ENCODE measurements at places on chromosomes 6 and 20.

GRCh38 chr6:36221674-36222073, 25.1 kb downstream of the BRPF3 start:
- DNase-seq: no peak

DNA sequence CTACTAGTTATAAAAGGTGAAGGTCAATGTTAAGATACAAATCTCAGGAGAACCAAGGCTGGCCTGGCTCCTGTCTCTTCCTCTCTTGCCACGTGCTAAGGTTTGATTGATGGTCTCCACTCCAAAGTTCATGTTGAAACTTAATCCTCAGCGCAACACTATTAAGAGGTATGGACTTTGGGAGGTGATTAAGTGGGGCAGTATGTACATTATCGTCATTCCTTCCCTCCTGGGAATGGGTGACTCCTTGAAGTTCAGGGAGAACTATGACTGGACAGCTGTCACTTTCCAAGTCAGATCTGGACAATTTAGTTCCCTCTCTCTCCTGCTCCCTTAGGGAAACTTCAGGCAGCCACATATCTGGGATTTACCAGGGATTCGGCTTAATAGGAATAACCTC, 50.5 kb downstream of the KCNK5 start:
- no peak for DNase-seq

DNA sequence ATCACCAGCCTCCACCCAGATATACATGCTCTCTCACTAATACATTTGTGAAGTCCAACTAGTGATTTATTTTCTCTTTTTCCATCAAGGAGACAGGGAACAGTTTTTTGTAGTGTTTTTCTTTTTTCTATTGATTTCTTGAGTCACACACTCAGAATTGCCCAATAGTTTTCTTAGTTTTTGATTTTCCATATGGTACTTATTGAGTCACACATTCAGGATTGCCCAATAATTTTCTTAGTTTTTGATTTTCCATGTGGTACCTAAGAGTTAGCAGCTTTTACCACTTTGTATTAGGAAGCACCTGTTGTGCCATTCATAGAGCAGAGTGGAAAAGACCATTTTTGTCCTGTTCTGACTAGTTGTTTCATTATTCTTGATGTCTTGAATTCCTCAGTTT, 1268.8 kb downstream of the EPHA7 start:
- no peak for DNase-seq

GRCh38 chr6:132132422-132132821, 181.2 kb upstream of the CCN2 start:
- DNase-seq: no peak

- DNase-seq: peak; percentile 78
Observed at GRCh38 chr20:11777387-11778205, 140.1 kb upstream of the BTBD3 start.

GRCh38 chr6:160979061-160979708, 12.4 kb upstream of the MAP3K4 start:
- no peak for DNase-seq

- no peak for DNase-seq
Observed at GRCh38 chr6:120826253-120826652, 508.0 kb downstream of the TBC1D32 start.

- peak; percentile 80 for DNase-seq
Observed at GRCh38 chr6:161168281-161168891, 105.5 kb downstream of the AGPAT4 start.

- DNase-seq: no peak
Observed at GRCh38 chr6:147970970-147971369, 371.7 kb upstream of the SASH1 start.

GRCh38 chr6:36873612-36874442, 776 bp downstream of the PPIL1 start:
- no peak for DNase-seq

- no peak for DNase-seq
Observed at GRCh38 chr20:33814238-33814712, 3.1 kb downstream of the CHMP4B start.

GRCh38 chr6:110567957-110568696, 91.7 kb upstream of the SLC22A16 start:
- no peak for DNase-seq

- DNase-seq: no peak
Observed at GRCh38 chr20:36820928-36821327, 47.4 kb upstream of the DSN1 start.

DNA sequence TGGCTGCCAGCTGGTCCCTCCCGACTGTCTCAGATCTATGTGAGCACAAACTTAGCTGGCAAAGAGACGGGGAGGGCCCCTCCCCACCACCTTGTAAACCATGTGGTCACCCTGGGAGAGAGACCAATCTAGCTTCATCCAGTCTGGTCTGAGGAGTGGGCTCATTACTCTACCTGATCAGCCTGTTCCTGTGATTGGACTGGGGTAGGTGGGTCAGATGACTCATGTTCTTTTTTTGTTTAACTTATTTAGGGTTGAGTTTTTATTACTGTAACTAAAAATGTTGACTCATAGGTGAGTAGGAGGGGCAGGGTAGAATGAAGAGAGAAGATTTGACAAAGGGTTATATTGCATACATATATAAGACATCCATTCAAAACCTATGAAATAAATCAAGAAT, 4.7 kb downstream of the GSTA4 start:
- no peak for DNase-seq

DNA sequence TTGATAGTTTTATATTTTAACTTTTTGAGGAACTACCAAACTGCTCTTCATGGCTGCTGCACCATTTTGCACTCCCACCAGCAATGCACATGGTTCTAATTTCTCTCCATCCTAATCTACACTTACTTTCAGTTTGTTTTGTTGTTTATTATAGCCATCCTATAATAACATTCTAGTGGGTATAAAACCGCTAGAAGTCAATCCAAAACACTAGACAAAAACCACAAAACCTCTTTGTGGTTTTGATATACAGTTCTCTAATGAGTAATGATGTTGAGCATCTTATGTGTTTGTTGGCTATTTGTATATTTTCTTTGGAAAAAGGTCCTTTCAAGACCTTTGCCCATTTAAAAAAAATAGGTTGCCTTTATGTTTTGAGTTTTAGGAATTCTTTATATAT, 5.6 kb downstream of the RPP21 start:
- no peak for DNase-seq

- DNase-seq: no peak
Observed at GRCh38 chr6:38631186-38631783, 8.4 kb downstream of the BTBD9 start.

GRCh38 chr6:26454631-26455030, 3.1 kb upstream of the BTN2A1 start:
- no peak for DNase-seq

- no peak for DNase-seq
Observed at GRCh38 chr6:7467007-7467897, 74.2 kb upstream of the DSP start.

- DNase-seq: no peak
Observed at GRCh38 chr6:1336246-1336843, 24.4 kb downstream of the FOXQ1 start.

- no peak for DNase-seq
Observed at GRCh38 chr6:18423426-18423825, 36.3 kb downstream of the RNF144B start.

DNA sequence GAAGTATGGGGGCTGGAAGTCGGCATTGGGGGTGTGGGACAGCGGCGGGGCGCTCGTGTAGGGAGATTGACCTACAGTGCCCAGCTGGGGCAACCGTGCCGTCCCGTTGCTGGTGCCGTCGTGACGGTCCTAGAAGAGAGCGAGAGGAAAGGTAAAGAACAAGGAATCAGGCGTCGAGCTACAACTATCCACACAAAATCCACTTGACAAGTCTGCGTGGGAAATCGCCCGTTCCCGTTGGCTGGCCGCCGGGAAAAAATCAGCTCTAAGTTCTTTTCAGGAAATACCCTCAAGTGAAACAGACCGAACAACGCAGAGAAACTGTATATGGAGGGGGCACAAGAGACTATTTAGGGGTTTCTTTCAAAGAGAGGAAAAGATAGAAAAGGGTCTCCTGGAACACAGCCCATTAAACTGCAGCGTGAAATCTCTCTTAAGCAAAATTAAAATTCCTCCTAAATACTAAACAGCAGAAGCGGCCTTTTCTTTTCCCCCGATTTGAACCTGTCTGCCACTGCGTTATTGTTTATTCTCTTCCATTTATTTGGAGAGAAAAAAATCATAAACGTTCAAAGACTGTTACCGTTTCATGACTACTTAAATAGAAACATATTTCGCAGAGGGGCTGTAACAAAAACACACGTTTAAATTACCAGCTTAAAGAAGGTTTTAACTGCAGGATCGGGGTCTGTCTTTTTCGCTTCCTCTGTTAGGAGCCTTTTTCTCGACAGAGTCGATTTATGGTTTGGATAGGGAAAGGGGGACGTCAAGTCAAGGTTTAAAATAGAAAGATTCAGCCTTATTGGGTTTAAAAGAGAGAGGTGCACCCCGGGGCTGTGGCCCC, 4.4 kb downstream of the TFAP2A start:
- no peak for DNase-seq

DNA sequence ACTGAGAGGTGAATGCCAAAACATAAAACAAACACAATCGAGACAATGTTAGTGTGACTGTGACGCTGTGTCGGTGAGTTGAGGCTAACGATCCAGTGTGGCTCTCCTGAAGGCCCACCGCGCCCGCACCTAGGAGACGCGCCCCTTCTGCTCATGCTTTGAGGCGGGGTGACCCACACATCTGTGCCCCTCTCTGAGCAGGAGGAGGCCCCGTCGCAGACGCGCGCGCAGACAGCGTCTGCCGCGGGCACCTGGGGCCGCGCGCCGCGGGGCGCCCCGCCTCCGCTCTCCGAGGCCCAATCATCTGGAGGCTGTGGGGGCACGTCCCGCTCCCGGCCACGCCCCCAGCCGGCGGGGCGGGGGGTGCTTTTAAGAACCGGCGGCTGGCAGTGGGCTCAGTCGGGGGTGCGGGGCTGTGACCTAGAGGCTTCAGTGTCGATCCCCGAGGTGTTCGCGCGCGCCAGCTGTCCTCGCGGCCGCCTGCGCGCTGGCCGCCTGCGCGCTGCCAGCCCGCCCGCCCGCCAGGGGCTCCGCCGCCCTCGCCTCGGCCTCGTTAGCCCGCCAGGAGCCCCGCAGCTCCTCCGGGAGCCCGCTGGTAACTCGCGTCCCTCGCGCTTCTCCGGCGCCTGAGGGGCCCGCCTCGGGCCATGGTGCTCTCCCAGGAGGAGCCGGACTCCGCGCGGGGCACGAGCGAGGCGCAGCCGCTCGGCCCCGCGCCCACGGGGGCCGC, at the start of gene SLC16A10:
SLC16A10 (plus strand) TSS at position 398 of the 730 bp plus-strand sequence; CDS start at position 648, 250 bp downstream.
- DNase-seq: no peak

DNA sequence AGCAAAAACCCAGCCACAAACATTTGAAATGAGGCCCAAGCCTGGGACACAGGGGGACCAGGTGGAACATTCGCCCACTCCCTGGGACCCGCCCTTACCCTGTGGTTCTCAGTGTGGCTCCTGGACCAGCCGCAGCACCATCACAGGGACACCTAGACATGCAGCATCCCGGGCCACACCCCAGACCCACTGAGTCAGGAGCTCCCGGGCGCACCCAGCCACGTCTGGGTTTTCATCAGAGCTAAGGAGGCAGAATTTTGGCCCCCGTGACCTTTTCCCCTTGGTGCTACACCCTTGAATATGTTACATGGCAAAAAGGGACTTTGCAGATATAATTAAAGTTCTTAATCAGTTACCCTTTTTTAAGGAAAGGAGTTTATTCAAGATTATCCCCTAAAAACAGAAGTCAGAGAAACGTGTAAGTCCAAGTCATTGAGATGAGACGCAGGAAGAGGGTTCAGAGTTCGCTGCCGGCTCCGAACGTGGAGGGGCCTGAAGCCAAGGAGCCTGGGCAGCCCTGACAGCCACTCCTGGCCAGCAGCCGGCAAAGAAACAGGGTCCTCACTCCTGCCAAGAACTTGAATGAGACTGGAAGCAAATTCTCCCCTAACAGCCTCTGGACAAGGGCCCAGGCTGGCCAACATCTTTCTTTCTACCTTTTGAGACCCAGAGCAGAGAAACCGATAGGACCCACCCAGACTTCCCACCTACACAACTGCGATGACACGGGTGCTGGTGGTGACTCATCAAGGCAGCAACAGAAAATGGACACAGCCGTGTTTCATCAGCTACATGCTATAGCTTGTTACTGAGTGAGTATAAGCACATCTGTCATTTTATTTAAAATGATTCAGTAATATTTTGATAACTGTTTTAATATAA, 25.3 kb downstream of the BFSP1 start:
- no peak for DNase-seq

DNA sequence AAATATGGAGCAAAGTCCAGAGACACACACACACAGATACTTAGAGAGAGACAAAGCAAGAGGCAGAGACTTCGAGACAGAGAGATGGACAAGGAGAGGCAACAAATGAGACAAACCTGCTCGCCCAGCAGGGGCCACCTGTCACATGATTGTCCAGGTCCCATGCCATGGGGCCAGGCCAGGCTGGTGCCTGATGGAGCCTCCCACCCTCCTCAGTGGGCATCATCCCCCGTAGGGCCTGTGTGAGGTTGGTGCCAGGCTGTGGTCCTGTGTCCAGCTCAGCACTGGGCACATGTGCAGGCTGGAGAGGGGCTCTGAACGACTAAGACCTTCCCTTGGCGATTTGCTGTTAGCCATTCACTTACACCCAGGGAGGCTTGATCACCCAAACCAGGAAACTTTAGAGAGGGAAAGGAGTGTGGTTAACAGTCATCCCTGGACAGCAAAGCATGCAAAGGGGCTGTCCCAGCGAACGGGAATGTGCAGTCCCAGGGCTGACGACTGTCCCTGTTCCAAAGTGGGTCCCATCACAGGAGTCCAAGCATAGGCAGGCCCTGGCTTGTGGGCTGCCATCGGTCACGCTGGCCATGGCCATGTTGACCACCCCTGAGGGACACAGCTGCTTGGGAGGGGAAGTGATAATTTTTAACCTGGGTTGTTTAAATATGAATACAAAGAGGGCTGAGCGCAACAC, 38.4 kb upstream of the PHACTR3 start:
- no peak for DNase-seq

DNA sequence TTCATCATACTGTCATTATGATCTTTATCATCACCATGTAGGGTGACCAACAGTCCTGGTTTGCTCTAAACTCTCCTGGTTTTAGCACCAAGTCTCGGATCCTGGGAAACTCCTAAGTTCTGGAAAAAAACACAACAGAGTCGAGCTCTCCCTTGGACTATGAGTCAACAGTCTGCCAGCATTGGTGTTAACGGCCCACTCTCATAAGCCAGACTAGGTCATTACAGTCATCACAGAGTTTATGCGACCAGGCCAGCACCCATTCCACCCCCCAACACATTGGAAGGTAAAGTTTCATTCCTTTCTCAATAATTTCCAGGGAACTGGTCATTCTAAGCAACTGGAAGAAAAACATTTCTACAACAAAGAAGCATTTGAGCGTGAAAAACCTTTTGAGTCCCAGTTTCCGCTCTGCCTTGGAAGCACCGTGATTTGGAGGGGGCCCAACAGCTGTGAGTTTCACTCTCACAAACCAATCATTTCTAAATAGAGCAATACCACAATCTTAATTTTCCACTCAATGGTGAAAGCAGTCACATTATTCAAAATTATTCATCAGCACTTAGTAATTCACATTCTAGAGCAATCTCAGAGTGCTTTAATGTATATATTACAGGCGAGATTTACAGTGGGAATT, 445.0 kb downstream of the CDH26 start:
- no peak for DNase-seq

GRCh38 chr20:36086767-36087166, 67.8 kb upstream of the EPB41L1 start:
- DNase-seq: no peak

- peak; percentile 40 for DNase-seq
Observed at GRCh38 chr6:101296169-101296960, 97.1 kb upstream of the GRIK2 start.

GRCh38 chr6:33807606-33808005, 3.8 kb upstream of the MLN start:
- DNase-seq: no peak
